ENCODE measurements at places on chromosomes 6 and 20. TPM values are rescaled to one million over a fixed set of nuclear protein-coding genes. Genes with fewer than 3 reads are reported as not detected.

Gene TRDN
- polyA plus RNA-seq: not detected

Gene OLIG3
- polyA plus RNA-seq: not detected

Gene PAQR8
- polyA plus RNA-seq: 0.50 TPM

Gene PBOV1
- polyA plus RNA-seq: not detected

Gene KIAA1586
- polyA plus RNA-seq: 4.7 TPM

Gene TSBP1
- not detected for polyA plus RNA-seq

DNA sequence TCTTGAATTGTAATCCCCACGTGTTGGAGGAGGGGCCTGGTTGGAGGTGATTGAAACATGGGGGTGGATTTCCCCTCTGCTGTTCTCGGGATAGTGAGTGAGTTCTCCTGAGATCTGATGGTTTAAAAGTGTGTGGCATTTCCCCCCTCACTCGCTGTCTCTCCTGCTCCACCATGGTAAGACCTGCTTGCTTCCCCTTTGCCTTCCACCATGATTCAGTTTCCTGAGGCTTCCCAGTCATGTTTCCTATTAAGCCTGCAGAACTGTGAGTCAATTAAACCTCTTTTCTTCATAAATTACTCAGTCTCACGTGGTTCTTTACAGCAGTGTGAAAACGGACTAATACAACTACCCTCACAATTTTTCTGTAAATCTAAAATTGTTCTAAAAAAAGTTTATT lies 26.8 kb upstream of the FAM184A start:
- no peak for DNase-seq

DNA sequence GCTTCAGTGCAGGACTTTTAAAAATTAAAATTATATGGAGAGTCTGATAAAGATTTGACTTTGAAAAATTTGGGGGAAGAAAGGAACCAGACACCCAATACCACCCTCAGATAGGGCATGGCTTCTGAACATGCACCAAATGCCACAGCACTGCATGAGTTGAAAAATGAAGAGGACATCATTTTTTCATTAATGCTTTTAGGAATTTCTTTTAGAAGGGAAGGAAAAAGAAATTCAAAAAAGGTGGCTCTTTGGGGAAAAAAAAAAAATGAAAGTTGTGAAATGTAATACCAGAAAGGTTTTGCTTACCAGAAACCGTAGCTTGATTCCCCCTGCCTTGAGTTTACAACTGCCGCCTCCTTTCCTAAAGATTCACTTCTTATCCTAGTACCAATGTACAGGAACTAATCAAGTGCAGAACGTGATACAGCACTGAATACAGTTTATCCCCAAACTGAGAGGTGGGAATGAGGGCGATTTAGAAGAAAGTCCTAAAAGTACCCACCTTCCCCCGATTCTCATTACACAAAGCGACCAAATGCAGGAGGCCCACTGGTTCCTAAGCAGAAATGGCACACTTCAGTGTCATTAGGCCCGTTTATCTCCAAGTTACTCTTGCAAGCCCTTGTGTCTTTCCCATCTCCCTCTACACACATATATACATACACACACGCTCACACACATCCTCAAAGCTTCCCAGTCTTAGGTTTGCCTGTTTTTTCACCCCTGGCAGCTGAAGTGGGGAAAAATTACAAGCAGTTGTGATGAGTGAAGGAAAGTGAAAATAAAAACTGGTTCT lies 2.8 kb downstream of the PPP1R10 start:
- no peak for DNase-seq

DNA sequence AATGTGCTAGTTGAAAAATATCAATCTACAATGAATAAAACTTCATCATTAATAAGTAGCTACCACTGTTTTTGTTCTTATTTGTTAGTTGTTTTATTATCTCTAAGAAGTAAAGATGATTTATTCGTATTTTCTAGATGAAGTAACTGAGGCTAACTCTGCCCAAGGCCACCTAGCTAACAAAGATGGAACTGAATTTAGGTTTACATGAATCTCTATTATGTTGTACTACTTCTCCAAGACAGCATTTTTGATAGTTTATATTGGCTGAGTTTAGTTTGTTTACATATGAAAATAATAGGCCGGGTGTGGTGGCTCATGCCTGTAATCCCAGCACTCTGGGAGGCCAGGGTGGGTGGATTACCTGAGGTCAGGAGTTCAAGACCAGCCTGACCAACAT lies 121.5 kb downstream of the NCOA3 start:
- DNase-seq: no peak

- no peak for DNase-seq
Measured at GRCh38 chr6:6688283-6688682, 99.8 kb downstream of the LY86 start.

GRCh38 chr6:147468634-147469033 lies 39.9 kb upstream of the SAMD5 start:
- DNase-seq: peak; percentile 1

DNA sequence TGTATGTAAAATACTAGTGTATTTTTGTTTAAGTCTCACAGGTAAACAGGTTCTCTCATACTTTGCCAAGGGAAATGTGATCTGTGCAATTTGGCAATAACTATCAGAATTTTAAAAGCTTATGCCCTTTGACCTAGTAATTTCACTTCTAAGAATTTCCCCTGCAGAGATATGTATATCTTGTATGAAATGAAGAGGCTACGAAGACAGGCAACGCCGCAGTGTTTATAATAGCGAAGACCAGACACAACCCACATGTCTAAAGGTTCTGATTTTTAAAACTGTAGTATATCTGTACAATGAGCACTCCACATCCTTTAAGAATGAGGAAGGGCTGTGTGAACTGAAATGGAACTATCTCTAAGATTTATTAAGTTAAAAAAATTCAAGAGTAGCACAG lies 7.5 kb downstream of the TRAF3IP2 start:
- no peak for DNase-seq

- no peak for DNase-seq
Measured at GRCh38 chr20:32636283-32636682, 37.5 kb downstream of the C20orf203 start.

GRCh38 chr6:88869263-88870020 lies 94.0 kb downstream of the RNGTT start:
- DNase-seq: no peak

- DNase-seq: no peak
Measured at GRCh38 chr6:128616342-128616741, 95.9 kb upstream of the PTPRK start.

DNA sequence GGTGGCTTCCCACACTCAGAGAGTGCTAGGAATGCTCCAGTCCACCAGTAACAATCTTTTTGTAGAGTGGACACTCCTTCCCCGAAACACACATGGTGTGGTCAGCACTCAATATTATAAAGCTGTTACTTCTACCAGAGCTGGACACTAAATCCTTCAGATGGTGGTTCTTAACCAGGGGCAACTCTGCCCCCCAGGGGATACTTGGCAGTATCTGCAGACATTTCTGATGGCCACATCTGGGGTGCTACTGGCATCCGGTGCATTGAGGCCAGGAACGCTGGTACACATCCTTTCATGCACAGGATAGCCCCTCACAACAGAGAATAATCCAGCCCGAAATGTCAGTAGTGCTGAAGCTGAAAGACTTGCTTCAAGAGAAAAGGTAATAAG lies 124.4 kb downstream of the NFATC2 start:
- no peak for DNase-seq

GRCh38 chr6:3919130-3919628 lies 70.0 kb downstream of the FAM50B start:
- peak; percentile 12 for DNase-seq

DNA sequence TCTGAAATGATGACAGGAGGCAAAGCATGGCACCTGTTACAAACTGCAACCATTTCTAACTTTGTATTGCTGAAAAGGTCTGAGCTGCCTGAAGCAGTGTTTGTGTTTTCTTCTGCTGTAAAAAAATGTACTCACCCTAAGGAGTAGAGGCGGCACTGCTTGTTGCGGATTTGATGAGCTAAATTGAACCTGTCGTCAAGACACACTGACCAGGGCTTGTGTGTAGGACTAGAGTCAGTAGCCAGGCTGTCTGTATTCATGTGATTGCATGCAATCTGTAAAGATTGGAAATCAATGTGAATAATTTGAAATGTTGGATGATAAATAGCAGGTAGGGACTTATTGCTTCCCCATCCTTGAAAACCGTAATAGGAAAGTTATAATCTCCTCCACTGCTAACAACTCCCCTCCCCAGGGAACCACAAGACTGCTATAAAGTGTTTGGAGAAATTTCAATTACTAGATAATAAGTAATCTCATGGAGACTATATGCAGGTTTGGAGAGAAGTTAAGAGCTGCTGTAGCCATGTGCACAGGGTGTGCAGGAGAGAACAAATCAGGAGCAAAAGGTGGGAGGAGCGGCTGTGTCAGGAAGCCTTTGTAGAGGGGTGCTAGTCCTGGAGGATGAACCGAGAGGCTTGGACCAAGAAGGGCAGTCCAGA lies 42.8 kb downstream of the METTL24 start:
- DNase-seq: no peak

- no peak for DNase-seq
Measured at GRCh38 chr6:119283214-119283613, 66.3 kb downstream of the MAN1A1 start.

- DNase-seq: no peak
Measured at GRCh38 chr6:30493643-30494250, 4.4 kb downstream of the HLA-E start.

DNA sequence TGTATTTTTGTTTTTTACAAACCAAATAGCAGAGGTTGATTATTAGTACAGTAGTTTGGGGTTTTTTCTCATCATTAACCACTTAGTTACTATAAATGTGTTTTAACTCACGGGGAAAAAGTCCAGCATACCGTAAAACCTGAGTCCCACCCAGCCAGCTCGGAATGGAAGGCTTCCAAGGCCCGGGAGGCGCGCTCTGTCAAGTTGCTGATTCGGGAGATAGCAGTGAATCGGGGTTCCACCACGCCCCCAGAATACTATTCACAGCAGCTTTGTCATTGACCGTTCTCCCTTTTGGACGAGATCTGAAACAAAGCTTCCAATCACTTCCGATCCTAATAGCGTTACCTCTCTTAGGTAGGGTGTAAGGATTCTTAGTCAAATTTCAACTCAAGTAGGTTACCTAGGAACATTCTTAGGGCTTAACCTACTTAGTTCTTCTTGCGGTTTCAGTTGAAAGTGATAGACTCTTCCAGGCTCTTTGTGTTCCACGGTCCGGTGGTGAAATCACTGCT lies 232.8 kb upstream of the QKI start:
- DNase-seq: no peak

DNA sequence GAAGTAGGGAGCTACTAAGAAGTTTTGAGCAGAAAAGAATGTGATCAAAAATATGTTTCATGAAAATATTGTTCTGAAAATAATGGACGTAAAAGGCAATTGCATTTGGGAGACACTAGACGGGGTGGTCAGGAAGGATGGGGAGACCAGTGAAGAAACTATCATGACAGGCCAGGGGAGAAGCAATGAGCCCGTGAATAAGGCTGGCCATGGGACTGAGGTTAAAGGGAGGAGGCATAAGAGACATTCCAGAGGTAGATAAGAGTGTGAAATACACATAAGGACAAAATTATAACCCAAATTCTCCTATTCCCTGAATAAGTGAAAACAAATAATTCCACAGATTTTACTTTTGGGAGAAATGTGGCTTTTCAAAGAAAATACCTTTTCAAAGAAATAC lies 51.7 kb downstream of the MARCKS start:
- DNase-seq: no peak

DNA sequence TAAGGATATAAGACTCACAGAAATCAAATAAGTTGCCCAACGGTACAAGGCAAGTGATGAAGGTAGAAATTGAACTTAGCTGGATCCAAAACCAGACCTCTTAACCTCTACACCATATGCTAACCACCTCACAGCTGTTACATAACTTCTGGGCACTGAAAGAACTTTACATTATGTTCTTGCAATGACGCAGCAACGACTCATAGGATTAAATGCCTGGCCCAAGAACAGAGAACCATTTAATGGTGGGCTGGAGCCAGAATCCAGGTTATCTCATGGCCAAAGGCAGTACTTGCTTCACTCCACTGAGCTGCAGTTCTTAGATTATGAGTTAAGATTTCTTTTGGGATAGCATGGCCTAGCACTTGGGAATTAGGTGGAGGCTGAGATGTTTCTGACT lies 4.4 kb downstream of the TRMT6 start:
- DNase-seq: no peak

- peak; percentile 52 for DNase-seq
Measured at GRCh38 chr20:64044484-64045247, 4.8 kb downstream of the SOX18 start.

DNA sequence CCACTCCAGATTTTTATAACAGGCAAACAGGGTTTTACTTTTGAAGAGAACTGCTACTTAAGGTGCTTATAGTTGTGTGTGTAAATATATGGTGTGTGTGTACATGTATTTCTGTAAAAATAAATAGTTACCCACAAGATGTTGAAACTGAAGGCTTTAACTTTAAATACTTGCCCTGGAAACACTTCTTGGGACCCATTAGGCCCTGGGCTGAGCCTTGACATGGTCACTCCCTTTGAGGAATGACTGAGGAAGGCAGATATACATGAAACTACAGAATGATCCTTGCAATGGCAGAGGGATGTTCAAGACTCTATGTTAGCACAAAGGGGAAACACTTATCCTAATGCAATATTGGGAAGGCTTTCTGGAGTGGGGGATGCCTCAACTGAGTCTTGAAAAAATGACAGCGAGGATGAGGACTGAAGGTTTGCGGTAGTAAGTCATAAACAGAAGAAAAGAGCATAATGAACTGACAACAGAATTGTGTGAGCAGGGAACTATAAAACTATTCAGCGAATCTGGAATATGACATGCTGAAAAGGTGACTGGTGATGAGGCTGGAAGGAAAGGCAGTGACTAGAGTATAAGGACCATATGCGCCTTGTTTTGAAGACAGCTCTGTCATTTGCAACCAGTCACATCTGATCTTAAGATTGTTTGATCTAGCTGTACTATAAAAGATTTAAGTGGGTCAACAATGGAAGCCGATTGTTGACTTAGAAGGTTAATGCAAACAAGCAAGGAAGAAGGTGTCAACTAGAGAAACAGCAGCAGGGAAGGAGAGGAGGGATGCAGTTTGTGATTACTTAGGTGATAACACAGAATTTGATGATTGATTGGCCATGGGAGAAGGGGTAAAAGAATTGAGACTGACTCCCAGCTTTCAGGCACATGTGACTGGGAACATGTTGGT lies 64.4 kb upstream of the COL21A1 start:
- no peak for DNase-seq

All from A549 (cell line).